ENCODE measurements at places on chromosomes 1 and 21.

DNA sequence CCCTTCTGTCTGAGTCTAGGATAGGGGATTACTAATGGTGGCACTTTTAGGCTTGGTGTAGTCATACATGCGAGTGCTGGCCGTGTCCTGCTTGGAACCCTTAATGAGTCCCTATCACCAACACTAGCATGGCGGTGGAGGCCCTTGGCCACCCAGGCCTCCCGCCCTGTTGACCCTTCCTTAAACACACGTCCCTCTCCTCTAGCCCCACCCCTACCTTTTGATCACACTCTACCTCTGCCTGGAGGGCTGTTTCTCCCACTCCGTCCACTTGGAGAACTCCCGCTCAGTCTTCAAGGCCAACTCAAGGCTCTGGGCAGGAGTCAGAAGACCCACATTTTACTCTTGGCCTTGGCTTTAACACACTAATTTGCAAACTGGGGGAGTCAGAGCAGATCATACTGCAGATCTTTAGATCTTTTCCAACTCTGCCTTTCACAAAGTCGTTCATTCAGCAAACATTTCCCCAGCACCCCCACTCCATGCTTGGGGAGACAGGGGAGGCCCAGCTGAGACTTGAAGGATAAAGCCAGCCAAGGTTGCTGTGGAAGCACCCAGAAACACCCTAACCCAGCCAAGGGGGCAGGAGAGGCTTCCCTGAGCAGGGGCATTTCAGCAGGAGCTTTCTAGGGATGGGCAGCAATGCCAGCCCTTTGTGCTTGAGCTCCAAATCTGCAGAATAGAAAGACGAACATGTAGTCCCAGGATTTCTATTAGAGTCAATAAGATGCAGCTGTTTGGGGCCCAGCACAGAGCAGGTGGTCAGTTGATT, 1.9 kb downstream of the PODN start:
- no peak for DNase-seq

- DNase-seq, result no peak
These were observed 21.8 kb downstream of the KDM4A start for GRCh38 chr1:43671626-43672330.

DNA sequence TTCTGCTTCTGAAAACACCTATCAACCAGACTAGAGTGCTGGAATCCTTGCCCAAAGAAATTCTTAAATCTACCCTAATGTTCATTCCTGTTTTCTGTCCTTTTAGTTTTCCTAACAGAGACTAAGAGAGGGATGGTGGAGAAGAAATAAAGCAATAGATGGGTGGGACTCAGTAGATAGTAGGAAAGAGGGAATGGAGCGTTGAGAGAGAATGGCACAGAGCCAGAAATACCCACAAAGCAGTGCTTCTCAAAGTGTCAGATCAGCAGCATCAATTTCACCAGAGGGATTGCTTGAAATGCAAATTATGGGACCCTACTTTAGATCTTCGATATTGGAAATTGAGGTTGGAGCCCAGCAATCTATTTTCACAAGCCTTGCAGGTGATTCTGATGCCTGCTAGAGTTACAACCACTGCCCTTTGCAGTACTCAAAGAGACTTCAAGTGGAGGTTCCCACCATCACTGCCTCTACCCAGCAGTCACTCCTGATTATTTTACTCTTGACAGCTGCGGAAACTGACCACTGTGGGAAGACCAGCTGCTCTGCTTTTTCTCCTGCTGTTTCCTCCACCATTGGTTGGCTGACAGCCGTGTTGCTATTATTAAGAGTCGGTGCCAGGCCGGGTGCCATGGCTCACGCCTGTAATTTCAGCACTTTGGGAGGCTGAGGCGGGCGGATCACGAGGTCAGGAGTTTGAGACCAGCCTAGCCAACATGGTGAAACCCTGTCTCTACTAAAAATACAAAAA, 11.4 kb upstream of the PRPF3 start:
- no peak for DNase-seq

DNA sequence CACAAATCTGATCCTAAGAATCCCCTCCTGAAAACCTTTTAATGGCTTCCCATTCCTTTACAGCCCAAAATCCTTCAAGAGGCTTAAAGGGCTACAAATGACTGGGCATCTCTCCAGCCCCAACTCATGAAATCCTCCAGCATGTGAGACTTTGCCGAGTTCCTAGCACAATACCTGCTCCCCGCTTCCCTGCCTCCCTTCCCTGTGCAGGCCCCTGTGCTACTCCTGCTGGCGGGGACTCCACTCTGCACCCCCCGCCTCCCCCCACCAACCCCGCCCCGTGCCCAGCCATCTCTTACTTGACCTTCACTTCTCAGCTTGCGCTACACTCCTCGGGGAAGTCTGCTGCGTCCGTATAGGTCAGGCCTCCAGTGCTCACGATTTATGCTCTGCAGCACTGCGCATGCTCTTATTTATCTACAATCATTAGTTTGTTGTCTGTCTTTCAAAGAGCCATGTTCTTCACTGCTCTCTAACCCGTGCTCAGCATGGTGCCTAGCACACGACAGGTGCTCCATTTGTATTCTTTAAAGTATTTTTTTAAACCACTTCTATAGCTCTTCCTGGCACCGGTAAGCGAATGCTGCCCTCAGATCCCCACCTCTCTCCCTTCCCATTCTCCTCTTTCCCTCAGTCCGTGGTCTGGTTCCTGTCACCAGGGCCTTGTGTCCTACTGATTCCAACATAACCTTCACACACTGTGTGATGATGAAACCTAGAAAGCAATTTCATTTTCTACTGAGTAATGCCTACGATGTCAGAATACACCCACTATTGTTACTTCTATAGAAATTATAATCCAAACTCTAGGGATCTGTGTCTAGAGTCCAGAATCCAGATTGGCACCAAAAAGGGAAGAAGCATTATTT, 37.5 kb upstream of the PLA2G2C start:
- DNase-seq, result no peak

GRCh38 chr1:9308236-9308785, 15.6 kb downstream of the SPSB1 start:
- DNase-seq, result no peak
